ENCODE measurements at places on chromosomes 7 and 10.

DNA sequence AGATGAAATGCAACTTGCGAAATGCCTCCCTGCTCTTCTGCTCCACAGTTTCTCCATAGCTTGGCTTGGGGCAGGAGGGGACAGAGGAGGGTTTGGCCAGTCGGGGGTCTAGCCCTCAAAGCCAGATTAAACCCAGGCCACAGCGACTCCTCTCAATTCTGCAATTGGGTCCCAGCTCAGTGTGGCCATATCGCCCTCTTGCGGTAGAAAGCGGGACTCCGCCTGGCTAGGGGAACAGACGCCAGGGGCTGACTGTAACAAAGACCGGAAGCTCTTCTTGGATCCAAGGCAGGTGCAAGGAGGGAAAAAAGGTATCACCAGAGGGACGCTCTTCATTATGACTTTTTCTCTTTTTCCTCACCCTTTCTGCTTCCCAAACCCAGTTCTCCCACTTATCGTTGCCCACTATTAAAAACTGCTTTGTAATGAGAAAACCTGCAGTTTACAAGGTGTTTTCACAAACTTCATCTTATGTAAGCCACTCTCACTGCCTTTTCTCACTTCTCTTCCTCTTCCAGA, 36.6 kb upstream of the TNPO3 start:
- H3K4me3 ChIP-seq: no peak overlapping the region
- H3K27ac ChIP-seq: no peak overlapping the region
- H3K36me3 ChIP-seq: no peaks in the 10 kb centered on the region
- H3K27me3 ChIP-seq: peaks cover 2% of the 10 kb centered on the region
- peaks cover 39% of the 10 kb centered on the region for H3K4me1 ChIP-seq
- DNase-seq: peak; percentile 91

GRCh38 chr7:41574377-41574776, 128.5 kb downstream of the INHBA start:
- H3K27ac ChIP-seq: no peak overlapping the region
- H3K4me3 ChIP-seq: no peak overlapping the region
- no peaks in the 10 kb centered on the region for H3K4me1 ChIP-seq
- no peaks in the 10 kb centered on the region for H3K36me3 ChIP-seq
- no peaks in the 10 kb centered on the region for H3K27me3 ChIP-seq

GRCh38 chr7:94452239-94452638, 57.4 kb upstream of the CASD1 start:
- no peak overlapping the region for H3K4me3 ChIP-seq
- no peaks in the 10 kb centered on the region for H3K4me1 ChIP-seq
- H3K27ac ChIP-seq: no peak overlapping the region
- H3K27me3 ChIP-seq: peaks cover 5% of the 10 kb centered on the region

GRCh38 chr7:31744294-31744874, 57.4 kb downstream of the PPP1R17 start:
- no peaks in the 10 kb centered on the region for H3K36me3 ChIP-seq
- no peaks in the 10 kb centered on the region for H3K4me1 ChIP-seq
- peak; percentile 58 for DNase-seq
- H3K4me3 ChIP-seq: no peak overlapping the region

All from activated CD8-positive, alpha-beta T cell treated with anti-CD3 and anti-CD28 coated beads, Interleukin-2, amount 10 ng/mL, durations not matched to agents 7 days and 5 days (primary cell).